ENCODE measurements at places on chromosomes 6 and 20.

DNA sequence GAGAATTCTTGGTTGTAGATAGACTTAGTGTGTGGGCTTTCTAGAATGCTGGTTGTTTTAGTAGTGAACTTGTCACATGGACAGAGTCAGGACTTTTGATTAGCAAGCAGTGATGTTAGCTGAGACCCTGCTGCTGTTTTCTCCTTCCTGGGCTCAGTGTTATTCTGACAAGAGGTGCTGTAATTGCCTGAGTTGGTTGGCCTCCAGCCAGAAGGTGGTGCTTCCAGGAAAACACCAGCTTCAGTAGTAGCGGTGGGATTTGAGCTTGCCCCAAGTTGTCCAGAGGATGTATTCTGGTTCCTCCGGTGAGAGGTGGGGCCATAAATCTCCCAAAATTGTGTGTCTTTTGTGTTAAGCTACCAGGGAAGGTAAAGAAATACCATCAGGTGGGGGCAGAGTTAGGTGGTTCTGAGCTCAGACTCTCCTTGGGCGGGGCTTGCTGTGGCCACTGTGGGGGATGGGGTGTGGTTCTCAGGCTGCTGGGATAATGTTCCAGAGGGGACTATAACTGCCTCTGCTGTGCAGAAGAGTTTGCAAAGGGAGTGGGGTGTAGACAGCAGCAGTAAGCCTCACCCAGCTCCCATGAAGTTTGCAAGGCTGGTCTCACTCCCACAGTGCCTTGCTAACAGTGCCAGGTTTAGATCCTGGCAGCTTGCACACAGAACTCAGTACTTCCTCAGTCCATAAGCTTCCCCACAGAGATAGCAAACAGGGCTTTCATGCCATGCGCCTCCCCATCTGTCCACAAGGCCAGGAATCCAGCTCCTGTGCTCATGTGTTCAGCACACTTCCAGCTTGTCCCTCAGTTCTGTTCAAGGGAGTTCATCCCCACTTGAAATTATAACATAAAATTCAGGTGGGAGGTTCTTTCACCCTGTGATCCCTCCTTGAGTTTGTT is 278.4 kb upstream of the PTCHD4 start:
- DNase-seq: no peak

DNA sequence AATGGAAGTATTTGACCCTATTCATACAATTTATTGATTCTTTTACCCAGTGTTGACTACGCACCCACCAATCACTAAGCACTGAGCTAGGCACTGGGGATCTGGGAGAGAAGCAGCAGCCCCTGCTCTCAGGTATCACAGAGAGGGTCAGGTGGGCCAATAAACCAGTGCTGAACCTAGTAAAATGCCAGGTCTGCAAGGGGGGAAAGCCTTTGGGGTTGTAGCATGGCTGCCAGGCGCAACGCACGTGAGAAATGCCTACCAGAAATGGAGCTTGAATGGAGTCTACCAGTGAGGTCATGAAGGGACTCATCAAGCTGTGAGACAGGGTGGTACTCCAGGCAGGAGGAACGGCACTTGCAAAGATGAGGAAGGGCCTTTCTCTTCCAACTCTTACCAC is 313.6 kb downstream of the GMDS start:
- DNase-seq: no peak

DNA sequence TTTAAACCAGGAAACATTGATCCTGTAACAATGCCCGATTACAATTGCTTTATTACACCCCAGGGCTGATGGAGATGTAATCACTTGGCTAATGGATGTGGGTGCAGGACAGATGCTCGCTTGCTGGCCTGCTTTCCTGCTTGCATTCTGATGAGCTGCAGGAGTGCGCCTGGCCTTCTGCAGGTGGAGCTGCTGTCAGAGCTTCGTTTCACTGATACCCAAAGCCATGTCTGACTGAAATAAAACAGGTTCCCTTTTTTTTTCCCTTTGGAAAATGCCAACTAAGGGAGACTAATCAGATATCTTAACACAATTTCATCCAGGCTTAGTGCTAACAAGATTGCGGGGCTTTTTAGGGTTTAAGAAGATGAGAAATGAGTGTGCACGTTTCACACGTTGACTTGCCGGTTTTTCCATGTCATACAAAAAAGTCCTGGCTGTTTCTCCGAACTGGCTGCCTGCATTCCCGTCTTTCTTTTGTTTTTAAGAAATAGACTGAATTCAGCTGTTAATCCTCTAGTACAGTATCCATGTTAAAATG is 60.7 kb downstream of the VAPB start:
- DNase-seq: no peak

DNA sequence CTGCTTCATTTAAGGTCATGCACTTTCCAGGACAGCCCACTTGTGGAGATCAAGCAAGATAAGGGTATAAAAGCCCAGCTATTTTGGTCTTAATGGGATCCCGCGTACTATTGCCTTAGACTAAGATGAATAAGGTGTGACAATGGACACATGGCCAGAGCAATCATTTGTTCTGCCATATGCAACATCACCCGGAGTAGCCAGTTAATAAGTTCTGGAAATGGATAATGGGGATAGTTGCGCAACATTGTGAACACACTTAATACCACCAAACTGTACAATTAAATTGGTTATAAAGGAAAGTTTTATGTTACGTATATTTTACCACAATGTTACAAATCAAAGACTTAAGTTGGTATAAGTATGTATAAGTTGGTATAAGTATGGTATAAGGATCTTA is 674.5 kb downstream of the HDGFL1 start:
- DNase-seq: no peak

DNA sequence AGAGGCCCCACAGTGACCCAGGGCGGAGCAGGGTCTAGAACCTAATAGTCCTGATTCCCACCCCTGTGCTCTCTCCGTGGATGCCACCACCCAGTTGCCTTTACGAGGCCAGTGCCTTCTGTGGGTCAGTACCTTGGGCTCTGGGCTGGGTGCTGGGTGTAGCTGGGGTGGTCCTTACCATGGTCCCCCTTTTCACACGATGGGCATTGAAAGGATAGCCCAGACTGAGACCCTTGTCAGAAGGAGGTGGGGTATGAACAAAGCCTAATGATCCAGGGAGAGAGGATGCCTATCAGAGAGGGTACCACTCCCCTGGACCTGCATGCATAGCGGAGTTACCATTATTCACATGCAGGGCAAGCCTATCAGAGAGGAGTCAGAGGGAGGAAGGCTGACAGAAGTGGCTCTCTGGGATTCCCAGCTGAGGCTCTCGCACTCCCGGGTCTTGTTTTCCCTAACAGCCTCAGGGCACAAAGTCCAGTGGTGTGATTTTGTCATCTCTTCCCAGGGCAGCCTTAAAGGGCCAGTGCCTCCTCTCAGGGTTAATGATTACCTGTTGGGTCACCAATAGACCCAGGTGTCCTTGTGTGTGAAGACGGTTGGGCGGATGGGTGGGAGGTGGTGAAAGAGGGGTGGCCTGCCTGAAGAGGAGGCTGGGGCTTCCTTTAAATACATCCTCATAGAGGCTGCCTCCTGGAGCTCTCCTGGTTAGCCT is 36.2 kb downstream of the VEGFA start:
- no peak for DNase-seq

- DNase-seq: no peak
Measured at GRCh38 chr6:115668211-115668610, 392.5 kb downstream of the FRK start.

- no peak for DNase-seq
Measured at GRCh38 chr6:142009647-142010046, 123.1 kb upstream of the GJE1 start.

- no peak for DNase-seq
Measured at GRCh38 chr6:146770965-146771735, 172.4 kb downstream of the ADGB start.

GRCh38 chr6:137117581-137117980 is 55.9 kb downstream of the IL22RA2 start:
- DNase-seq: peak; percentile 71

GRCh38 chr20:21873291-21873690 is 167.8 kb downstream of the PAX1 start:
- DNase-seq: no peak

- no peak for DNase-seq
Measured at GRCh38 chr6:337805-338368, 45.6 kb downstream of the DUSP22 start.

DNA sequence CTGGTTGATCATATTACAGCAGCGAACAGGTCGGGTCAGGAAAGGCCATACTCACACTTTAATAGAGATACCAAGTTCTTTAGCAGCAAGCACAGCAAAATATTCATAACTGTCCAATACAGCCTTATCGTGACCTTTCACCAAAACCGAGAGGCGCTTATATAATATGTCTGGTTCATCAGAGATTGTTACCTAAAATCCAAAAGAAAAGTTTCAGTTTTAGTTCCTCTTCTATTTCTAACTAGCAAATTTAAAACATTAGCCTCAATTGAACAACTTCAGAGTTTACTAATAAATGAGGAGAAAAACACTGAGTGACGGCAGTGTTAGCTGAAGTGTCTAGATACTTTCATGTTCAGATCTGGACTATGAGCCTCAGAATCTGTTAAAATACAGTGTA is 5.9 kb downstream of the MRPS10 start:
- DNase-seq: no peak

- DNase-seq: no peak
Measured at GRCh38 chr6:42942444-42942843, 13.2 kb downstream of the CNPY3 start.
